GM18507 (cell line): ENCODE measurements at places on chromosomes 12 and 14.

- no peak for DNase-seq
These were observed 125.3 kb upstream of the PRMT8 start for GRCh38 chr12:3365463-3366411.

- no peak for DNase-seq
These were observed 128.6 kb upstream of the HIF1A start for GRCh38 chr14:61566537-61567225.

GRCh38 chr12:15322164-15323061 is at the start of gene PTPRO:
Gene PTPRO, plus strand, starts transcription at chr12:15322508.
- DNase-seq, result no peak

- DNase-seq, result no peak
These were observed 20.7 kb upstream of the ANAPC7 start for GRCh38 chr12:110424237-110424636.

GRCh38 chr12:69500631-69501030 is 30.4 kb downstream of the FRS2 start:
- DNase-seq, result no peak

DNA sequence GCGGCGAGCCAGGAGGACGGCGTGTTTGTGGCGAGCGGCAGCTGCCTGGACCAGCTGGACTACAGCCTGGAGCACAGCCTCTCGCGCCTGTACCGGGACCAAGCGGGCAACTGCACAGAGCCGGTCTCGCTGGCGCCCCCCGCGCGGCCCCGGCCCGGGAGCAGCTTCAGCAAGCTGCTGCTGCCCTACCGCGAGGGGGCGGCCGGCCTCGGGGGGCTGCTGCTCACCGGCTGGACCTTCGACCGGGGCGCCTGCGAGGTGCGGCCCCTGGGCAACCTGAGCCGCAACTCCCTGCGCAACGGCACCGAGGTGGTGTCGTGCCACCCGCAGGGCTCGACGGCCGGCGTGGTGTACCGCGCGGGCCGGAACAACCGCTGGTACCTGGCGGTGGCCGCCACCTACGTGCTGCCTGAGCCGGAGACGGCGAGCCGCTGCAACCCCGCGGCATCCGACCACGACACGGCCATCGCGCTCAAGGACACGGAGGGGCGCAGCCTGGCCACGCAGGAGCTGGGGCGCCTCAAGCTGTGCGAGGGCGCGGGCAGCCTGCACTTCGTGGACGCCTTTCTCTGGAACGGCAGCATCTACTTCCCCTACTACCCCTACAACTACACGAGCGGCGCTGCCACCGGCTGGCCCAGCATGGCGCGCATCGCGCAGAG is 873 bp downstream of the PLXNC1 start:
- no peak for DNase-seq

DNA sequence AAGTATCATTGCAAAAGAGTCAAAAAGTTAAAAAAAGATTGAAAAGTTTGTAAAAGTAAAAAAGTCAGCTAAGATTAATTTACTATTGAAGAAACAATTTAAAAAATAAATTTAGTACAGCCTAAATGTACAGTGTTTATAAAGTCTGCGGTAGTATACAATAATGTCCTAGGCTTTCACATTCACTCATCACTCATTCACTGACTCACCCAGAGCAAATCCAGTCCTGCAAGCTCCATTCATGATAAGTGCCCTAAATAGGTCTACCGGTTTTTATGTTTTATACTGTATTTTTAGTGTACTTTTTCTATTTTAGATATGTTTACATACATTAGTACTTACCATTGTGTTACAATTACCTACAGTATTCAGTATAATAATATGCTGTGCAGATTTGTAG is 43.9 kb upstream of the ABCC9 start:
- DNase-seq, result no peak

DNA sequence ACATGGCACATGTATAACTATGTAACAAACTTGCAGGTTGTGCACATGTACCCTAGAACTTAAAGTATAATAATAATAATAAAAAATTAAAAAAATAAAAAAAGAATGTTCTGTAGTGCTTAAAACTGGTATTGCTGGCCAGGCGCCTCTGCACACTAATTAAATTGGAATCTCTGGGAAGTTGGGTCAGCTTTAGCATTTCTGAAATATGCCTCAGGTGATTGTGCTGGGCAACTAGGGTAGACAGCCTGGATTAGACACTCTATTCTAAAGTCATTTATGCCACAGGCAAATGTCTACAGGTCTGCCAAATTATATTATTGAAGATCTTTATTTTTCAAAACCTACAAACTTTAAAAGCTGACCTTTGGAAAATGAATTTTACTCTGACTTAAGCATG is 55.3 kb downstream of the PPM1H start:
- no peak for DNase-seq

- DNase-seq, result no peak
These were observed 453.9 kb downstream of the FUT8 start for GRCh38 chr14:65866448-65866847.

- no peak for DNase-seq
These were observed 96.1 kb downstream of the PPHLN1 start for GRCh38 chr12:42421844-42422779.

DNA sequence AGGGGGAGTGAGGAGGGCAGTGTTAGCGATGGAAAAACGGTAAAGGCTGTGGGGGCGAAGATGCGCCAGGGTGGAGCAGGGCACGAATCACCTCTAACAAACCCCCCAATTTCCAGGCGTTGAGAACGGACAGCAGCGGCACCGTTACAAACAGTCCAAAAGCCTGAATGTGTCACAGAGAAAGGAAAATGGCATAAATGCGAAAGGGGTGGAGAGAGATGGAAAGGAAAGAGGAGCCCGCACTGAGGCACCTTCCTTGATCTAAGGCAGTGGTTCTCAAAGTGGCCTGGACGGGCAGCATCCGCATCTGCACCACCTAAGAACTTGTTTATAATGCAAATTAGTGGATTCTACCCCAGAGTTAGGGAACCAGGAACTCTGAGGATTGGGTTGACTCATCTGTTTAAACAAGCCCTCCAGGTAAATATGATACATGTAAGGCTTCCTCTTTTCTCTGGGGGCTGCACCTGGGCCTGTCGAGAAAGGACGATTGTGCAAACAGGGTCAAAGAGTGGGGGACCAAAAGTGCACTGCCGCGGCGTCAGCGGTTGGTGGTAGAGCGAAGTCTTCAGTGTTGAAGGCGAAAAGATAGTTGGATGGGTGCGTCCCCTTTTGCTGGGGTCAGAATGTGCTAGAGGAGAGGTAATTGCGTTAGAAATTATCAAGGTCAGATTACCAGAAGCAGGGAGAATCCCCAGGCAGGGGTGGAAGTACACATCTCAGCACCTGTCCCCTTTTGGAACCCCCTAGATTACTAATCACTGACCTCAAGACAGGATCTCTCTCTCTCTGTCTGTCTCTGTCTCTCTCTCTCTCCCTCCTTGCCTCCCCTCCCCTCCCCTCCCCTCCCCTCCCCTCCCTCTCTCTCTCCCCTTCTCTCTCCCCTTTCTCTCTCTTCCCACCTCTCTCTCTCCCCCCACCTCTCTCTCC is 1.3 kb upstream of the KCNH5 start:
- no peak for DNase-seq

DNA sequence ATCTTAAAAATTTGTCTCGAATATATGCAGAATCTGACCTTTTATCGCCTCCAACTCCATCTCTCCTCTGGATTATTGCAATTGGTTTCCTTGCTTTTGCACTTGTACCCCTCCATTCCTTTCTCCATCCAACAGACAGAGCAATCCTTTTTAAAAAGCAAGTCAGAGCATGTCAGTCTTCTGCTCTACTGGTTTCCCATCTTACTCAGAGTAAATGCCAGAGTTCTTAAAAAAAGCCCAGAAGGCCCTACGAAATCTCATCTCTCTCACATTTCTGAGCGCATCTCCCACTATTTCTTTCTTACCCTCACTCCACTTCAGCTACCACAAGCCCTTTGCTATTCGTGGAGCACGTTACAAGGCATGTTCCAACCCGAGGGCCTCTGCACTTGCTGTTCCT is 236.9 kb upstream of the DDHD1 start:
- no peak for DNase-seq

- no peak for DNase-seq
These were observed 28.7 kb downstream of the FNTB start for GRCh38 chr14:65015391-65015790.

DNA sequence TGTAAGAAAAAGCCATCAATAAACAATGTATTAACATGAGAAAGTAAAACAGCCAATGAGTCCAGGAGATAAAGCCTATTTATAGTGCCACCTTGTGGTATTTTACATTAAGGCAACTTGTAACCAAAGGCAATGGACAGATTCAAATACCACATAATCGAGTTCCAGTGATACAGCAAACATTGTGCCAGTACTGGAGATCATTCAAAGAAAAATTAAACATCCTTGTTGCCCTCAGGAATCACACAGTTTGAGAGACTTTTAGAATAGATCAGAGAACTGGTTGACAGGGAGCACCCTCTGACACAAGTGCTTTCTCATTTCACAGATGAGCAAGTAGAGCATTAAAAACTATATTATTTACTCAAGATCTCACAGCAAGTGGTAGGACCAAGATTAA is 98.1 kb downstream of the DDHD1 start:
- no peak for DNase-seq

GRCh38 chr14:22333422-22334274 is 255.4 kb downstream of the DAD1 start:
- no peak for DNase-seq

DNA sequence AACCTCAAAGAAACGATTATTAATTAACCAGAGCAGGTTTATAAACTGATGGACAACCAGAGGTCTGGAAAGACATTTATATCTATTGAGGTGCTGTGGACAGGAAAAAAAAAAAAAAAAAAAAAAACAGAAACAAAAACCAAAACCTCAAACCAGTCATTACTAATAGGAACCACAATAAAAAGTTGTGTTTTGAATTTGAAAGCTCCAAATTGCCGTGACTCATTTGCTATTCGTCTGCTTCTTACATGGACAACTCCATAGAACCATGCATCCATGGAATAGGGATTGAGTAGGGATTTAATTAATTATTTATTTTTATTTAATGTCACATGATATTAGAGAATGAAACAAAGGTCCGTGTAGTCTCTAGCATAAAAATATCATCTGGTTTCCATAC is 134.1 kb upstream of the SSTR1 start:
- no peak for DNase-seq

DNA sequence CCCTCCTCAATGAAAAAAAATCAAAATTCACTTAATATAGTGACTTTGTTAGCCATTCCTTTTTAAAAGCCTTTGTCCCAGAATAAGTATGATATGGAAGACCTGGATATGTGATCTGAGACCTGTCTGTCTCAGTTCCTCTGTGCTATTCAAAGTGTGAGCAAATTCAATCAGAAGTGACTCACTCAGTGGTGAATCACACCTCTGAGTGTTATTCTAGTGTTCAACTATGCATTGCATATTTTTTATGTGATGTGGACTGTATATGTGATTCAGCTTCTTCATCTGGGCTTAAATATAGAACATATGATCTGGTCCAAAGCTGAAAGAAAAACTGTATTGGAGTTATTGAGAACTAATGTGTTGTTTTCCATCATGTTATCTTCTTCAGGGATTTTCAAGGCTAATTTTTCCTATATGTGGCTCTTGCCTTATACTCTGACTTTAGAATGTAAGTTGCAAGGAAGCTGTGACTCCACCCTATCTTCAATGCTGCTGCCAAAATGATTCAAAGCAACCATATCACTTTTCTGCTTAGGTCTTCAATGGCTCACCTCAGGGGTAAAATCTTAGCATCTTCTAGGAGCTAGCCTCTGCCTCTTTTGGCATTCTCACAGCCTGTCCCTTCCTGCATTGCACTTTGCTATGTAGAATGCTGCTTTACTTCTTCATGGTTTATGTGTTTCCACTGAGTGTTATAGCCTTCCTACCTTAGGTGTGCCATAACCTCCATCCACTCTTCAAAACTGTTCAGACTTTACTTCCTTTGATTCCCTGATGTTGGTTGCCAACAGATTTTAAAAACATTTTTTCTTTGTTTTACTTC is 169.8 kb downstream of the OTOGL start:
- DNase-seq, result no peak

DNA sequence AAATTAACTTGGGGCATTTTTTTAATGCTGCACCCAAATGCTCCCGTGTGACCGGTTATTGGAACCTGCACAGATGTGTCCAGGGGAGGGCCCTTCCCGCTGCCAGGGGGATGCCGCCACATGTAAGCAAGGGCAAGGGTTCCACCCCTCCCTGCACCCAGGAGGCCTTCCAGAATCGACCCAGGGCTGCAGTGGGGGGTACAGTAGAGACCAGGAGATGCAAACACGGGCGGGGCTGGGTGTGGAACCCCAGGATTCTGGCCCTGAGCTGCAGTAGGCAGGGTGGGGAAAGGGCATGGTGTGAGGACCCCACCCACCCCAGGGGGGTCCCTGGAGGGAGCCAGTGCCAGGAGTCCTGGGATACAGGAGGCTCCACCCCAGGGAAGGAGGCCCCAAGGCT is 54.1 kb downstream of the TNFAIP2 start:
- DNase-seq, result no peak

- DNase-seq, result no peak
These were observed 255.6 kb downstream of the ERC1 start for GRCh38 chr12:1246637-1247036.

DNA sequence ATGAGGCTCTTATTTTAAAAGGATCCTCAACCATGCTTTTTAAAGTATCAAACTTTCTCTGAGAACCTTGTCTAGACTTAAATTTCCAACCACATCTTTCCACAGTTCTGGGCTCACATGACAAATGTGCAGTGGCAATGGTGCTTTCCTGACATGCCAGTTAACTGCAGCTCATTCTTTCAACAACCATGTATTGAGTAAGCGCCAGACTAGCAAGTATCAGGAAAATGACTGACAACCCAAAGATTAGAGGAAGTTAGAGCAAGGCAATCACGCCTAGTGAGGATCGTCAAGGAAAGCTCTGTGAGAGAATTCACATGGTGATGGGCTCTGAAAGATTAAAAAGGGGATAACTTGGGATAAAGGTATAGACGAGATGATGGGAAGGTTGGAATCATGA is 35.8 kb downstream of the FLVCR2 start:
- DNase-seq, result no peak

GRCh38 chr12:53695152-53696145 is 19.6 kb upstream of the ATP5MC2 start:
- DNase-seq, result no peak

DNA sequence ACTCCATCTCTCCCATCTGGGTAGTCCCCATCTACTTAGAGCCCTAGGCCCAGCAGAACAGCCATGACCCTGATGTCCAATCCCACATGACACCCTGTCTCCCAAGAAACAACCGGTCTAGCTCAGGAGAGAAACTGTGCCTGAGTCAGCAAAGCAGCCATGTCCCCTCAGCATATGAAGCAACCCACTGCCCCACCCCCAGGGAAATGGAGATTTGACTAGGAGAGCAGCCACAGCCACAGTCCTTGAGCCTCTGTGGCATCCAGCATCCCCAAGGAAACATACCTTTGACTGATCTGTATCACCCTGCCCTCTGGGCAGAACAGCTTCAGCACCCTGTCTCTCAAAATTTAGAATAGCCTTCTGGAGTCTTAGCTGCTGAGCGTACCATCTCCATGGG is 641.9 kb upstream of the FBXO33 start:
- DNase-seq, result no peak

GRCh38 chr12:91074154-91074709 is 16.4 kb upstream of the KERA start:
- no peak for DNase-seq
